ENCODE measurements at places on chromosomes 2 and 18. TPM values are rescaled to one million over a fixed set of nuclear protein-coding genes. Genes with fewer than 3 reads are reported as not detected.

DNA sequence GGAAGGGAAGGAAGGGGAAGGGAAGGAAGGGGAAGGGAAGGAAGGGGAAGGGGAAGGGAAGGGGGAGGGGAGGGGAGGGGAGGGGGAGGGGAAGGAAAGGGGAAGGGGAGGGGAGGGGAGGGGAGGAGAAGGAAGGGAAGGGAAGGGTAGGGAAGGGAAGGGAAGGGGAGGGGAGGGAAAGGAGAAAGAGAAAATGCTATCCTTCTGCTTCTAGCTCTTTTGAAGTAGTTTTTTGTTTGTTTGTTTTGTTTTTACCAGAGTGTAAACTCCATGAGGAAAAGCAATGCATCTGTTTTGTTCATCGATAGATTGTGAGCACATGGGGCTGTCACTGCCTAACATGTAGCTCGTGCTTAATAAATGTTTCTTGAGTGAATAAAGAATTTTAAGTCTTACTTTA, 1592.7 kb upstream of the ACVR2A start:
- no peak for DNase-seq

EPB41L3 gene
- 1.6 TPM for total RNA-seq

DNA sequence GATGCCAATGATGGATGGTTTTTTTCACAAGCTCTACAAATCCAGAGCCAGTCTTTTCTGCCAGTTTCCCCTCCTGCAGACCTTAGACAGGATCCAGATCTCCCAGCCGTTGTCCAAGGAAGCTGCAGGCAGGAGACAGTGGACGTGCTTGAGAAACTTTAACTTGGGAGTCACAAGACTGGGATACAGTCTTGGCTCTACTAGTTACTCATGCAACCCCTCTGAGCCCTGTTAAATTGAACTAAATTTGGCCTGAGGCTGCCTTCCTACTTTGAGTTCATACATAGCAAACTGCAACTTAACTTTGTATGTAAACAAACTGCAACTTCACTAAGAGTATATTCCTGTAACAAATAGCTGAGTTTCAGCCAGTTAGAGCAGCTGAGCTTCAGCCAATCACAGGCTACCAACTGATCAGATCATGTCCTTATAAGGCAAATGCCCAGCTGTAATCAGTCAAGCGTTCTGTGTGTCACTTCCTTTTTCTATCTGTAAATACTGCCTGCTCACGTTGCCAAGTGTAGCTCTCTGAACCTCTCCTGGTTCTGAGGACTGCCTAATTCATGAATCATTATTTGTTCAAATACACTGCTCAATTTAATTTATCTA, 140.9 kb downstream of the CAPN13 start:
- peak; percentile 87 for DNase-seq

GRCh38 chr2:26281226-26281625, 36.5 kb downstream of the HADHB start:
- DNase-seq = no peak

RUFY4 gene
- total RNA-seq = not detected

DNA sequence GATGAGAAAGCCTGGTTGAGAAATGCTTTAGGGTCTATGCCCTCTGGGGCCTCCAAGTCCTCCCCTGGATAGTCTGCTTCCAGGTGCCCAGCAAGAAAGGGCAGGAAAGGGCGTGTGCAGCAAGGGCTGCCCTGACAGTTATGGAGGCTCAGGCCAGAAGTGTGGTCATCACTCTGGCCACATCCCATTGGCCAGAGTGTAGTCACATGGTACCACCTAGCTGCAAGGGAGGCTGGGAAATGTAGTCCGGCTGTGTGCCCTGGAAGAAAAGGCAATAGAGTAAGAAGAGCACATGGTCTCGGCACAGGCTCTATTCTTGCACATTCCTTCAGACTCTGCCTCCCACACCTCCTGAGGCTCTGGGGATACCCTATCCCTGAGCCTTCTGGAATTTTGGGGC, 35.7 kb downstream of the ODC1 start:
- DNase-seq = no peak

LYG1 gene
- total RNA-seq = not detected

RAD51AP2 gene
- total RNA-seq = not detected

- no peak for DNase-seq
These were observed 136.3 kb upstream of the CCDC68 start for GRCh38 chr18:55095584-55095983.

CLEC4F gene
- not detected for total RNA-seq

DNA sequence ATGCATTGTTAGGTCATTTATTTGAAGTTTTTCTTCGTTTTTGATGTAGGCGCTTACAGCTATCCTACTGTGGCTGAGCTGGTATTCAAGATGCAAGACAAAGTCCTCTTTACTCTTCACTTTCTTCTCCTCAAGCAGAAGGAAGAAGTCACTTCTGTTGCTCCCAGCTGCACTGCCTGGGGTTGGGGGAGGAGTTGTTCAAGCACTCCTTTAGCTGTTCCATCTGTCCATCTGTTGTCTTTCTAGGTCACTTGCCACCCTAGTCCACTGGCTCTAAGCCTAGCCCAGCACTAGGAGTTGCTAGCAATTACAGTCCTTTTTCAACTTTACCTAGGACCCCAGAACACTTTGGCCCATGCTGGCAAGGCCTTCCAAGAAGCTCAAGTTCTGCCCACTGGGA, 200.6 kb upstream of the RBMS1 start:
- no peak for DNase-seq

DNA sequence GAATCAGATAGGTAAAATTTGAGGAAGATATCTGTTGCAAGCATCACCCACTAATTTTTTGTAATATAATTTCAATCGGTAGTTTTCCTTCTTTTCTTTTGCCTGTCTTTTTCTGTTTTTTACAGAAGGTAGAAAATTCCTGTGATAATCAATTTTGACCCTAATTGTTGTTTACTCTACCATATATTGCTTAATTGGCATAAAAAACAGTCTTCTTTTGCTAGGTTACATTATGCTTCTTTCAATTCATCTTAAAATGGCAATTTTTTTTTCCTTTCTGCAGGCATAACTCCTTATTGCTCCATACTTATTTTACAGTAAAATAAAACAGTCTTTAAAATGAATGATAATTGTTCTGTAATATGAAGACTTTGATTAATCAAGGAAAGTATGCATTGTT, 286.2 kb upstream of the LRP1B start:
- DNase-seq = no peak

- DNase-seq = no peak
These were observed 14.5 kb upstream of the PLA2R1 start for GRCh38 chr2:160076914-160077313.

GRCh38 chr18:1124495-1124894, 219.8 kb downstream of the ADCYAP1 start:
- DNase-seq = no peak

DNA sequence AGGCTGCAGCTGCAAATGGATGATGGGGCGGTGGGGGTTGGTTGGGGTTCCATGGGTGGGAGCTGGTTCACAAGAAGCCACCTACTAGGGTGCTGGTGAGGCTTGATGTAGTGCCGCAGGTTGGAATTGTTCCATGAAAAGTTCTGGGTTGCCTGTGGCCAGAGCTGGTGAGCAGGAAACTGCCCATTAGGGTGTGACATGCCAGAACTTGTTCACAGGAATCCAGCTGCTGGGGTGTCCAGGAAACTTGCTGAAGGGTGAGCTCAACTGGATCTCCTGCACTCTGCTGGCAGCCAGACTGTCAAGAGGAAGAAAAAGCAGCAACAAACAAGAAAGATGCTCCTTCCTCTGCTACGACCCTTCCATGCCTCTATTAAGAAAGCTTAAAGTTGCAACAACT, 48.8 kb downstream of the MAP3K20 start:
- DNase-seq = no peak

- DNase-seq = no peak
These were observed 780.8 kb upstream of the GCFC2 start for GRCh38 chr2:76491503-76491902.

- DNase-seq = no peak
These were observed 637.2 kb upstream of the ZEB2 start for GRCh38 chr2:145157036-145157675.

DNA sequence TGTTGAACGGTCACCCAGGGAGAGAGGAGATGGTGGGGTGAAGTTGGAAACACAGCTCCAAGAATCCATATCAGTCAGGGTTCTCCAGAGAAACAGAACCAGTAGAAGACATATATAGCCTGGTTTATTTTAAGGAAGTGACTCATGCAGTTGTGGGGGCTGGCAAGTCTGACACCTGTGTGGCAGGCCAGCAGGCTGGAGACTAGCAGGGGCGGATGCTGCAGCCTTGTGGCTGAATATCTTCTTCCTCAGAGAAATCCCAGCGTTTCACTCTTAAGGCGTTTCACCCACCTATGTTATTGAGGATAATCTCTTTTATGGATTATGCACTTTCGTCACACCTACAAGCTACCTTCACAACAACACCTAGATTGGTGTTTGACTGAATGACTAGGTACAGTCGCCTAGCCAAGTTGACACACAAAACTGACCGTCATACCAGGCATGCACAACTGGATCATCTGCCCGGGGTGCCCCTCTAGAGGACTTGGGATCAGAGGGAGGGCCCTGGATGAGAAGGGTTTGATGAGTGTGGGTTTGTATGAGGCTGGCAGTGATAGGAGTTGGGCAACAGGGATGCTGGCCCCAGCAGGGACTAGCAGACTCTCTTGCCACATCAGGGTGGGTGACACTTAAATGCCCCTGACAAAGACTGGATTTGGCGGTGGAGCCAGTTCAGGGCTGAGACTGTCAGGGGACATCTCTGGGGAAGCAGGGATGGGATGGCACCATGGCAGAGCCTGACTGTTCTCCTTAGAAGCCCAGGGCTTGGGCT, 23.4 kb downstream of the MROH2A start:
- DNase-seq = no peak

FOXI3 gene
- total RNA-seq = not detected

ABCG5 gene
- 0.14 TPM for total RNA-seq

MROH2A gene
- total RNA-seq = not detected

- DNase-seq = no peak
These were observed 86.8 kb downstream of the METTL8 start for GRCh38 chr2:171346723-171347557.

GRCh38 chr18:54233747-54234146, 9.3 kb upstream of the MBD2 start:
- no peak for DNase-seq

DNA sequence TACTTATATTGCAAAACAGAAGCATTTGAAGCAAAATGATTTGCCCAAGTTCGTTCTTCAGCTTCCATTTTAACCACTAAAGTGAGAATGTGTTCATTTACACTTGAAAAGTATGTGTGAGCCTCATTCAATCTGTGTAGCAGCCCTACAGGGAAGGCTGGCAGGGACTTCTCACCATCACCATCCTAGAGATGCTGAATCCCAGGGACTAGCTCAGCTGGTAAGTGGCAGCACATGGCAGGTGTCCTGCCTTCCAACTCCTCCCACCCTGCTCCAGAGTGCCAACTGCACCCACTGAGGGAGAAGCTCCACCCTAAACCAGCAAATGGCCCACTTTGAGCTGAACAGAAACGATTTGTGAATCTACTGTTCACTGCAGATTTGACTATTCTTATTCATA, 91.5 kb downstream of the EN1 start:
- DNase-seq = no peak

GRCh38 chr18:45241271-45241670, 374.0 kb upstream of the SLC14A2 start:
- no peak for DNase-seq

DNA sequence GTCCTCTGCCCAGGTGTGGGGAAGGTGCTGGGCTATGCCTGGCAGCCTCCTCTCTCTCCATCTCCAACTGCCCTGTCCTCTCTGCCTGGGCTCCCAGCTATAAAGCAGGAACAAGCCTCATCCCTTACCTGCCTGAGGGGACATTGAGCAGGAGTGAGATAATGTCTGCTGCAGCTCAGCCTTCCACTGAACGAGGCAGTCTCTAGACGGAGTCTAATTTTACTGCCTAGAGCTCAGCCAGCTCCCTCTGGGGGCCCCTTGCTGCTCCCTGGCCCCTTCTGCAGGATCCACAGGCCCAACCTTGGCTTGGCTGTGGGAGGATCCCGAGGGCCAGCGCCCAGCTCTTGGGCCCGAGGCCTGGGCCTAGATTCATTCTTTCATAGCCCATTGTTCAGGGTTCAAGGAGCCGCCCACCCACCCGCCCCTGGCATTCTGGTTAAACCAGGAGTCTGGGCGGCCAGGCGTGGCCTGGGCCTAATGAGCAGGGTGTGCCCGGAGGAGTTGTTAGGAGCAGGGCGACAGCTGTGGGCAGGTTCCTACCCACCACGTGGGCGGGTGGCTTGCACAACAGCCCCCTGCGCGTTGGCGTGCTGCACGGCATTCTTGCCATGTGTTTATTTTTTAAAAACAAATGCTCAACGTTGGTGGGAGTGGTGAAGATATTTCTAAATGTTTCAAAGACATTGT, 44.6 kb downstream of the FOSL2 start:
- peak; percentile 57 for DNase-seq

DNA sequence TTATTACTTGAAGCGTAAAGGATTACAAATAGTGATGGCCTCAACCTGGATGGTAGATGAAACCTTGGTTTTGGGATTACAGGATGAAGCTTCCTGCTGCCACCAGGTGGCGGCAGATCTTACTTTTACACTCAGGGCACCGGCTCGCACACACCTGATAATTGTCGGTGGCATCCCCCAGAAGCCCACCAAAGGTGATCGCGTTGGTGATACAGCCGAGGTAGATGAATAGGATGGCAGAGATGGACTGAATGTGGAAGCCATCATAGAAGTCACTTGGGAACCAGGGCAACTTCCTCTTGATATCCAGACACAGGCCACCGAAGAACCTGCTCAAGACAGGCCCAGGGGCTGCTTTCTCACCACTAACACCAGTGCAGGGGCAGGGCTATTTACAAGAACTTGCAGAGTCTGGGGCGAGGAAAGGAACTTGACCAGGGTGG, 51.8 kb downstream of the MTHFD2 start:
- peak; percentile 25 for DNase-seq

DNA sequence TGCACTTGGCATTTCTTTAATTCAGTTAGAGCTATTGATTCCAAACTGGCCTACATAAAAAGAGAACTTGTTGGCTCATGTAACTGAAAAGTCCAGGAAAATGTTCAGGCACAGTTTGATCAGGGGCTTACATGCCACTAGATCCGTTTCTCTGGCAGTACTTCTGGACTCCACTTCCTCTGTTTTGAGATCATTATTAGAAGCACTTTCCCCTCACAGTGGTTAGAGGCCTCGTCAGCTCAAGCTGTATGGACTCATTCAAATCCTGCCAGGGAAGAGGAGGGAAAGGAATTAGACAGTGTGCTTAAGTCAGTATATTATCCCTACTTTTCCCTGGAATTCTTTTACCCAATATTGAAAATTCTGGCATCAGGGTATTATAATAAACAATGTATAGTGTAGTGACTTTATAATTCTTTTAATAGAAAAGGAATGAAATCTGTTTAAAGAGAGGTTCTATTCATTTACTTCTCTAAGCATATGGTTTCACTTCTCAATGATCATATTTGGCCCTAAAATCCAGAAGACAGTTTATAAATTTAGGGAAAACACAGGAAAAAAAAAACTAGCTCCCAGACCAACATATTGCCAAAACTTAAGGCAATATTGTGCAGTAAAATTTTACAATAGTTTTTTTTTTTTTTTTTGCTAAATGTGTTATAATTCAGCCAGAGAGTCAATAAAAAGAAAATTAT, 92.0 kb downstream of the ARMC9 start:
- DNase-seq = no peak

RGPD3 gene
- 0.03 TPM for total RNA-seq

SLC39A6 gene
- total RNA-seq = 36.7 TPM

- DNase-seq = no peak
These were observed 265.4 kb downstream of the NUP35 start for GRCh38 chr2:183389546-183390080.
